Mammary microvascular endothelial cell (primary cell): ENCODE measurements at places on chromosomes 3 and 15. TPM values are rescaled to one million over a fixed set of nuclear protein-coding genes. Genes with fewer than 3 reads are reported as not detected.

SLC26A6 gene
- total RNA-seq: 15.7 and 24.5 TPM in 2 replicates

UACA gene
- total RNA-seq: 71.3 and 77.0 TPM in 2 replicates

XIRP1 gene
- total RNA-seq: not detected in 2 replicates

TF gene
- total RNA-seq: 0.07 TPM in 1 of 2 replicates, not detected in the other

LYSMD2 gene
- total RNA-seq: 21.6 and 25.6 TPM in 2 replicates

AP3B2 gene
- not detected in 2 replicates for total RNA-seq

GABRB3 gene
- not detected in 2 replicates for total RNA-seq

FSTL1 gene
- total RNA-seq: 244 and 258 TPM in 2 replicates

TTC21A gene
- 2.2 and 2.4 TPM in 2 replicates for total RNA-seq

PLA2G4B gene
- total RNA-seq: 0.27 and 0.89 TPM in 2 replicates

MKRN3 gene
- 0.07 TPM in 1 of 2 replicates, not detected in the other for total RNA-seq

SLC49A4 gene
- 7.5 and 9.7 TPM in 2 replicates for total RNA-seq

IL17RB gene
- not detected in 2 replicates for total RNA-seq

PCOLCE2 gene
- not detected in 2 replicates for total RNA-seq

KCNMB2 gene
- not detected in 2 replicates for total RNA-seq

CLSTN2 gene
- 0.05 TPM in 1 of 2 replicates, not detected in the other for total RNA-seq

INSYN1 gene
- total RNA-seq: not detected in 2 replicates

SI gene
- total RNA-seq: not detected in 2 replicates

MELTF gene
- 0.67 and 1.9 TPM in 2 replicates for total RNA-seq

ARHGAP11A gene
- 21.2 and 21.6 TPM in 2 replicates for total RNA-seq

MKRN2OS gene
- not detected in 2 replicates for total RNA-seq
